Bronchial epithelial cell (primary cell): ENCODE measurements at places on chromosomes 16 and 17. TPM values are rescaled to one million over a fixed set of nuclear protein-coding genes. Genes with fewer than 3 reads are reported as not detected.

CD300LB gene
- total RNA-seq, result not detected in 2 replicates

GNAO1 gene
- under 0.01 TPM in 1 of 2 replicates, not detected in the other for total RNA-seq

CA5A gene
- not detected in 2 replicates for total RNA-seq

C16orf96 gene
- not detected in 2 replicates for total RNA-seq

RNF166 gene
- 6.8 and 9.7 TPM in 2 replicates for total RNA-seq

DCTN5 gene
- 47.0 and 51.6 TPM in 2 replicates for total RNA-seq

ADAP2 gene
- total RNA-seq, result 3.4 and 19.6 TPM in 2 replicates

MT1B gene
- total RNA-seq, result not detected in 2 replicates

CLEC18C gene
- total RNA-seq, result 0.13 TPM in 1 of 2 replicates, not detected in the other

KPNB1 gene
- total RNA-seq, result 211 and 279 TPM in 2 replicates

BAHCC1 gene
- 0.79 and 1.8 TPM in 2 replicates for total RNA-seq

METTL22 gene
- total RNA-seq, result 14.5 and 21.0 TPM in 2 replicates

PPY gene
- total RNA-seq, result not detected in 2 replicates

GPR179 gene
- under 0.01 TPM in 2 replicates for total RNA-seq

STX1B gene
- under 0.01 TPM in 1 of 2 replicates, not detected in the other for total RNA-seq

RASD1 gene
- total RNA-seq, result 0.26 and 0.38 TPM in 2 replicates

GALR2 gene
- total RNA-seq, result not detected in 2 replicates

KRT25 gene
- not detected in 2 replicates for total RNA-seq
